ENCODE measurements at places on chromosomes 1 and 21.

DNA sequence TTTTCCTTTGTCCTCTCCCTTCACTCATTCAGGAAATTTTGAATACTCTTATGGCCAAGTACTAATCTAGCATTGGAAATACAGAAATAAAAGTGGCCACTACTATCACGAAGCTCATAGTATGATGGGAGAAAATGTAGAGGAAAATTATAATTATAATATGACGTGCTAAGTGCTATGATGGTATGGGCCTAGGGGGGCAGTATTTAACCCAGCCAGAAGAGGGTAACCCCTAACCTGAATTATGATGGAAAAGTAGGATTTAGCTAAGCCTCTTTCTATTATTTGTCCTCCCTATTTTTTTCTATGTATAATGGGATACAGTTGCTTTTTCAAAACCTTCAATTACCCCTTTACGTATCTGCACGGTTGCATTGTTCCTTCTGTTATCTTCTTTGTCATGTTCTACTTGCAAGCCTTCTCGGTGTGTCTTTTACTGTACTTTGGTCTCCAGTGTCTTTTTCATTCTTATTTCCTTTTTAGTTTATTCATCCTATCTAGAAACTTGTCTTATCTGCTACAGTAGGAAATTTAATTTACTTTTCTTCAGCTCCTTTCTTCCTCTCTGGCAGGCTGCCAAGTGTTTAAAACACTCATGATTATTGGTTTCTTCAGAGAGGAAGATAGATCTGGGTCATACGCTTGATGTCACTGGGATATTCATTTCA lies 88.8 kb upstream of the GPR52 start:
- DNase-seq: no peak

- no peak for DNase-seq
These were observed 250.0 kb upstream of the ADGRL2 start for GRCh38 chr1:81550753-81551152.

DNA sequence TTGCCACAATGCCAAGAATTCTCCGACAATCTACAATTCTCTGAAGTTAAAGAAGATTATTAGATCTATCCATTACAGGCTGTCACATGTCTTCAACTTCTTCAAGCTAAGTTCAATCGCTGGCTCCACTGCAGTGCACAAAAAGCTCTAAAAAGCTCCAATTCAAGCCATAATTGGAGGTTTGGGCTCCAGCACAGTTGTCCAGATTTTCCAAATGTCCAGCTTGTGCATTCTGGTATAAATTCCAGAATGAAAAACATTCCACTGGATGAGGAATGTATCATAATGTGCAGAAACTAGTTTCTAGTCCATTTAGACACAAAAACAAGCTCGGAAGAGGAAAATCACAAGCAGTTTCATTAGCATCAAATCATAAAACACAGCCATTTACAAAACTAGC lies 138.6 kb downstream of the NRIP1 start:
- DNase-seq: no peak

DNA sequence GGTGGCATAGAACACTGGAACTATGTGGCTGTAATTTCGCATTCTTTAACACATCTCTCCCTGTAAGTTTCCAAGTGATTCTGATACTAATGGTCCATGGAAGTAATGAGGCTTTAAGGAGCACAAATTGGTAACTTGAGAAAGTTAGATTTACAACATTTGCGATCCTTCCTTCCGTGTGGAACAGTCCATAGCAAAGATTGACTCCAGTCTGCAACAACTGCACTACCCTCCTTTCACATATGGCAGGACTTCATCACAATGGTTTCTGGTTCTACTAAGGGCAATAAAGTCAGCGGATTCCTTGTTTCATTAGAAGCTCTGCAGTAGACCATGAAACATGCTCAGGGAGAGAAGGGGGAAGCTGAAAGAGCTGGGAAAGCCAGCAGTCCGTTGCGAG lies 261.2 kb downstream of the RGS7 start:
- DNase-seq: no peak

GRCh38 chr1:116931016-116931918 lies 21.6 kb downstream of the PTGFRN start:
- DNase-seq: no peak

GRCh38 chr1:56526571-56527174 lies 52.7 kb downstream of the PLPP3 start:
- no peak for DNase-seq

- DNase-seq: no peak
These were observed 1.5 kb upstream of the IVNS1ABP start for GRCh38 chr1:185318431-185319138.

DNA sequence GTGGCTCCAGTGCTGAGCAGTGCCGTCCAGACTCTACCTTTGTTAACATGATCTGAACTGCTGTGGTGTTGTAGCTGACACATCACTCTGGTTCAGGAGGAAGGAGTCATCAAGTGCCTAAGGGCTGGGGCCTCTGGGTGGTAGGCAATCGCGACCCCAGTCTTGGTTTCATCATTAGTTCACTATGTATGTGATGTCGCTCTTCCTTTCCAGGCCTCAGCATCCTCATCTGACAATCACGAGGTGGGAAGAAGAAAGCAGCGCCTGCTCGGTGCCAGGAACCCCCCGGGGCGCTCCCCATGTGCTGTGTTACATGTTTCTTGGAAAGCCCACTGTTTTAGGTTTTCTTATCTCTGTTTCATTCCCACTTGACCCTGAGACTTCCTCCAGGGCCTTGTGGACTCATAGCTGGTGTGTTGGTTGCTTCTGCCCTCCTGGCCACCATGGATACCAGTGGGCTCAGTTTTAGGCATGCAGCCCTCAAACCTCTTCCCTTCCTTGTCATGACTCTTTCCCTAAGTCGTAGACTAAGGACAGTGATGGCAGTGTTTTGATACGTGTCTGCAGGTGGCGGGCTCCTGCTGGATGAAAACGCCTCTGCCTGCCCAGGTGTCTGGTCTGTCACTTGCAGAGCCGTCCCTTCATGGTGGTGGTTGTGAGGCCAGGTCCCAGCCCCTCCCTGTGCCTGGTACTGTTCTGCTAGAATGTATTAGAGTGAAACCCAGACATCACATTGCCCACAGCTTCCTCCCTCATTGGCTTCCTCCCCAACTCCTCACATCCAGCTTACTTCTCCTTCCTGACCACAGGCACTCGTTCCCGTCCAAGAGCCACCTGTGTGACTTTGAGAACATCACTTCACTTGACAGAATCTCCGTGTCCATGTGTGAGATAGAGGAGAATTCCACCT lies 17.2 kb upstream of the FOXO6 start:
- DNase-seq: no peak

DNA sequence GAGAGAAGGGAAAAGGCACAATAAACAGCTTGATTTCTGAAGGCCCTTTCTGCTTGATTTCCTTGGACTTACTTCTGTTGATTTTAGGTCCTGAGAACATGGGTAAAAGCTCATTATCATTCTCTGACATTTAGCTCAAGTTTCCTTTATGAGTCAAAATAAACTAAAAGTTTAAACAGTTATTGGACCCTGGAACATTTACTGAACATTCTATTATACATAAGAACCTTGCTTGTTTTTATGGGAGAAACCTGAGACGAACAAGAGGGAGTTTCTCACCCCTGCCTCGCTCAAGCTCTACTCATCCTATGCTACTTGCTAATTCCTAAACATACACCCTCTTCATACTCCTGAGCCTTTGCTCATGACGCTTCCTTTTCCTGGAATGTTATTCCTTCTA lies 538.3 kb upstream of the PKN2 start:
- DNase-seq: no peak

GRCh38 chr1:181483285-181484195 lies at the start of gene CACNA1E:
Gene CACNA1E (plus strand): TSS chr1:181483517. CDS start chr1:181483745, 228 bp downstream.
- DNase-seq: no peak

GRCh38 chr1:175911138-175911537 lies 167.7 kb upstream of the TNR start:
- DNase-seq: no peak

DNA sequence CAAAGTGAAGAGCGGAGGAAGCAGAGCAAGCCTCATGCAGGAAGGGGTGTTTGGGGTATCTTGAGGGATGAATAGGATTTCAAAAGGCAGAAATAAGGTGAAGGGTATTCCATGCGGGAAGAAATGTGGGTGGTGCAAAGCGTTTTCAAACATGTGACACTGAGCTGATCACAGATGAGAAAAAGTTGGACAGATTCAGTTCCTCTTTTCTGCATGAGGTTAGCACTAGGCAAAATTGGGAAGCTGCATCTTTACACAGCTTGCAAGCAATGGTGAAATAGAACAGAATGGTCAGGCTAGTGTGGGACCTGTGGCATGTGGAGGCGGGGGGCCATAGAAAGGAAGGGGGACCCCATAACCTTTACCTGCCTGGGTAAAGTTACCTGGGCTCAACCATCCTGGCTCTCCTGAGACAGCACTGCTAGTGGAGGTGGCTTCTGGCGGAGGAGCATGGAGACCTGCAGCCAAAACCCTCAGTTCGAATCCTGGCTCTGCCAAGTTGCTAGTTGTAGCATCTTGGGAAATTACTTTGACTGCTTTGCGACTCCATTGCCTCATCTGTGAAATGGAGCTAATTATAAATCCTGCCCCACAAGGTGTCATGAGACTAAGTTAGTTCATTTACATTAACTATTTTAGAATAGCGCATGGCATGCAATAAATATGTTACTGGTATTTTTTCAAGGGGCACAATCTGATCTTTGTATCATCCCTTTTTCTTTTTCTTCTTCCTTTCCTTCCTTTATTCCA lies 16.4 kb downstream of the KCNA10 start:
- no peak for DNase-seq

DNA sequence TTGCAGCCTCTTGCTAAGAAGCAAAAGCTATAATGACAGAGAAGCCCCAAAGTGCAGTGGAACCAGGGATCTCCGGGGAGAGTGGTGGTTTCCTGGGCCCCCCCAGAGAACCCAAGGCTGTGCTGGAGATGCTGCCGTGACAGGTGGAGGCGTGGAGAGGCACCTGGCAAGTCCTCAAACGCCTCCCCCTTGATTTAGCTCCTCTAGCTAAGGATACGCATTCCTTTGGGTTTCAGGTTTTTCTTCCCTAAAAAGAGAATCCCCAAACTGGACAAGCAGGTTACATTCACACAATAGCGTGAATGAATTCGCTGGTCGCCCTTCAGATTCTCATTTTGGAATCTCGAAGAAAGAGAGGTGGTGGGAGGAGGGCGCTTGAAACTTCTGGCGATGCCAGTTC lies 853 bp upstream of the ATP1A1 start:
- DNase-seq: no peak

Measured in right renal pelvis (tissue), 4 donors.